ENCODE measurements at places on chromosomes 4 and X.
A peak's percentile ranks its signal among the peaks of the same experiment; 100 is the strongest.

DNA sequence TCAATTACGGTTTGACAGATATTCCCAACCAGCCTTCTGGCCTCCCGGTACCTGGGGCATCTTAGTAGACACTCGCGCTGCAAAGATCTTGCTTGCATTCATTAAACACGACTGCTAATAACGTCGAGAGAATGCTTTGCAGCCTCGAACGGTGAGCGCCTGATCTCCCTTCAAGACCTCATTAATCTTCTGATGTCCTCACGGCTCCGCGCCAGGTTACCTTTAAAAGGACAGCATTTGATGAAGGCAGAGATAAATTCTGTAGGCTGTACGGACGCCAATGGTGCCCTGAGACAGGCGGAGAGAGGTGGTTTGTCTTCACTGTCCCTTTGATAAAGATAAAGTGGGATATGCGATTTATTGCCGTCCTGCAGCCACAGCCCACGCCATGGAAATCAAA, 64.2 kb downstream of the SHOX start:
- no peak for DNase-seq

DNA sequence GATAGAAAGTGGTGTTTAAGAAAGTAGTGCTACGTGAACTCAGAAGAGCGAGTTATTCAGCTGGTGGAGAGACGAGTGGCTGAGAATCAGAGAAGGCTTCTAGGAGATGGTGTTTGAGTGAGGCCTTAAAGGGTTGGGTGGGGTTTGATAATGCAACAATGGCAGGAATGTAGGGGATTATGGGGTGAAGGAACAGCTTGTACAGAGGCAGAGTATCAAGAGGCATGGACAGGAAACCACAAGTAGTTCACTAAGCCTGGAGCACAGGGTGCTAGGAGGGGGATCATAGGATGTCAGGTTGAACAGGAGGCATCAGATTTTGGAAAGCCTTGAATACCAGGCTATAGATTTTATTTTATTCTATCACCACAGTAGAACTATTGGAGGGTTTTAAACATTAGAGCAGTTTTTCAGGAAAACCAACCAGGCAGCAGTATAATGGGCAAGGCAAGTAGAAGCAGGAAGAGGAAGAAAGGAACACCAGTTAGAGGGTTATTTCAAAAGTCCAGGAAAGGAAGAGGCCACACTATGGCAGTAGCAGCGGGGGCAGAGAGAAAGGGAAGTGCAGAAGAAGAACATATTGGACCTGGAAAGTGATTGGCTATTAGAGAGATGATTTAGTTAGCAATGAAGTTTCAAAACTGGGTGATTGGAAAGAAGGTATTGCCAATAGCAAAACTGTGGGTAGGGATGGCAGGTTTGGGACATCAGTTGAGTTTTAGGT, 99.2 kb downstream of the DOCK11 start:
- DNase-seq: no peak

- DNase-seq: peak; percentile 39
These were observed 367.2 kb downstream of the BMPR1B start for GRCh38 chr4:95124906-95125504.

DNA sequence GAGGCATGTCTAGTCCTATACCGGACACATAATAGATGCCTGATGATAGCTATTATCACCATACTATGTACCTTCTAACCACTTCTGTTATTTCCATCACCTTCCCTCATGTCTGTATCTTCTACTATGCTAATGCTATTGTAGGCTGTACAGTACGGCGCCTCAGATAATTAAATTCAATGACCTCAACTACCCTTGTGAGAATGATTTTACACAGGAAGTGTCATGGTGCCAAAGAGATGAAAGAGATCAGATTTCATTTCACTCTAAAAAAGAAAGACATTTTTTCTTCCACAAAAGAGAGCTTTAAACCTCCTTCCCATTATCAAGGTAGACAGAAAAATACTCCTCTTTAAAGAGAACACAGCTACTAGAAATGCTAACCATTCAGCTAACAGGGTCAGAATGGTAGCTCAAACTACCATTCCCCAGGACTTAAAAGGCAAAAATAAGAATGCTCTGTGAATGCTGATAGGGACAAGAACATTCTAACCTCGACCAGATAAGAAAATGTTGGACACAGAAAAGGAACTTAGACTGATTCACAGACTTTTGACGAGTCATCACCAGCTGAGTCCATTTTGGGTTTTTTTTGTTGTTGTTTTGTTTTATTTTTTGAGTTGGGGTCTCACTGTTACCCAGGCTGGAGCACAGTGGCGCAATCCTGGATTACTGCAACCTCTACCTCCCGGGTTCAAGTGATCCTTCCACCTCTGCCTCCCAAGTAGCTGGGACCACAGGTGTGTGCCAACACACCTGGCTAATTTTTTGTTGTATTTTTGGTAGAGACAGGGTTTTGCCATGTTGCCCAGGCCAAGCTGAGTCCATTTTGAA, 99.2 kb upstream of the RAPGEF2 start:
- peak; percentile 65 for DNase-seq

GRCh38 chr4:28238876-28239275, 1378.2 kb downstream of the STIM2 start:
- DNase-seq: no peak

DNA sequence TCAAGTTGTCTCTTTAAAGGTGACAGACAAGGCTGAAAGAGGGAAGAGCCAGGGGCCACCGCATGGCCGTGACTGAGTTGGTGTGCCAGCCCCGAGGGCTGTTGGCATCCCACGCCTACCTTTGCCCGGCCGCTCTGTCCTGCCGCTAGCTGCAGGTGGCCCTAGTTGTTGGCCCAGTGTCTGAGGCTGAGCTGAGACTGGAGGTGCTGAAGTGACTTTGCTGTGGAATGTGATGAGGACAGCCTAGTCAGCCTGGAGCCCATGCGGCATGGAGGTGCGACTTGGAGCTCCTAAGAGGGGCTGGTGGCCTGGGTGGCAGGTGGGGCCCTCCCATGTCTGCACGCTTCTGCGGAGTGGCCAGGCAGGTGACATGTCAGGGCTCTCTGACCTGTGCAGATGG, 6.6 kb downstream of the TADA2B start:
- no peak for DNase-seq

DNA sequence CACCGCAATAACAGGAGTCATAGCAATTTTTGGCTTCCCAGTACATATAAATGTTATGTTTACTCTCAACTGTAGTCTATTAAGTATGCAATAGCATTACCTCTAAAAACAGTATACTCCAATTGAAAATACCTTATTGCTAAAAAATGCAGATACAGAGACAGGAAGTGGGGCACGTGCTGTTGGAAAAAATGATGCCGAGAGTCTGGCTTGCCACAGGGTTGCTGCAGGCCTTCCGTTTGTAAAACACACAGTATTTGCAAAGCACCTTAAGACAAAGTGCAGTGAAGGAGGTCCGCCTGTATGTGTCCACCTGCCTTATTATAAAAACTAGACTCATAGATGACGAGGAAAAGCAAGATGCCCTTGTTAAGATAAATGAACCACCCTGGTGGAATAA, 23.5 kb downstream of the CD99 start:
- DNase-seq: no peak

DNA sequence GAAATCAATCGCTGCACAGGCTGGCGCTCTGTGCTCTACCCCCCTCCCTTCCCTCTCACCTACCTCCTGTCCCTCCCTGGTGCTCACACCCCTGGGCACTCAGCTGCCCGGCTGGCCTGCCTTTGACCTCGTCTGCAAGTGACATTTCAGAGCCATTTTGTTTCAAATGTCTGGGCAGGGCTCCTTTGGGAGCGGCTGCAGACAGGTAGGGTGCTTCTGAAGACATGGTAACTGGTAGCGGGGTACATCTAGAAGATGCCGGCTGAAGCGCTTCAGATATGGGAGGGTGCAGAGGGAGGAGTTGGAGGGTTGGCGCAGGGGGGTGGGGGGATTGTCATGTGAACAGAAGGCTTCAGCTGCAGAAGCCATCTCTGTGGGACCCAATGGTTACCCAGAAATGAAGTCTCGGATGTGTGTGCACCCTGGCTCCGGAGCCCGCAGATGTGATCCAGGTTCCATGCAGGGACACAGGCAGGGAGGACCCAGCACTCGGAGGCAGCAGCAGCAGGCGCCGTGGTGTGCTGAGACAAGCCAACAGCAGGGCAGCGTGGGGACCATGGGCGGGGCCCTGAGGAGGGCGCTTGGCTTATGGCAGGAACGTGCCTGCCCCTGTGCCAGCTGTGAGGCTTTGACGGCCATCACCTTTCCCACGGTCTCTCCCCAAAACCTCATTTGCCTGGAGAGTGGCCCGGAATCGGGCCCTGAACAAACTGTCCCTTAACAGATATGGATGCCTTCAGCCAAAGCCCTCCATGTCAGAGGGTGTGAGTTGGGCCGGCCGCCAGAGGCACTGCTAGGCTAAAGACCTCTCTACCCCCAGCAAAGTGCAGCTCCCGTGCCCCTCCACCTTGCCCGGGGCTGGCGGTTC, 7.6 kb upstream of the DUSP9 start:
- DNase-seq: no peak

- DNase-seq: no peak
These were observed 6.1 kb downstream of the GPR82 start for GRCh38 chrX:41730081-41730480.

GRCh38 chr4:38347251-38347650, 316.7 kb upstream of the KLF3 start:
- no peak for DNase-seq

- no peak for DNase-seq
These were observed 64.3 kb downstream of the PDLIM5 start for GRCh38 chr4:94516067-94516466.

- no peak for DNase-seq
These were observed 63.6 kb downstream of the AR start for GRCh38 chrX:67607466-67607865.

DNA sequence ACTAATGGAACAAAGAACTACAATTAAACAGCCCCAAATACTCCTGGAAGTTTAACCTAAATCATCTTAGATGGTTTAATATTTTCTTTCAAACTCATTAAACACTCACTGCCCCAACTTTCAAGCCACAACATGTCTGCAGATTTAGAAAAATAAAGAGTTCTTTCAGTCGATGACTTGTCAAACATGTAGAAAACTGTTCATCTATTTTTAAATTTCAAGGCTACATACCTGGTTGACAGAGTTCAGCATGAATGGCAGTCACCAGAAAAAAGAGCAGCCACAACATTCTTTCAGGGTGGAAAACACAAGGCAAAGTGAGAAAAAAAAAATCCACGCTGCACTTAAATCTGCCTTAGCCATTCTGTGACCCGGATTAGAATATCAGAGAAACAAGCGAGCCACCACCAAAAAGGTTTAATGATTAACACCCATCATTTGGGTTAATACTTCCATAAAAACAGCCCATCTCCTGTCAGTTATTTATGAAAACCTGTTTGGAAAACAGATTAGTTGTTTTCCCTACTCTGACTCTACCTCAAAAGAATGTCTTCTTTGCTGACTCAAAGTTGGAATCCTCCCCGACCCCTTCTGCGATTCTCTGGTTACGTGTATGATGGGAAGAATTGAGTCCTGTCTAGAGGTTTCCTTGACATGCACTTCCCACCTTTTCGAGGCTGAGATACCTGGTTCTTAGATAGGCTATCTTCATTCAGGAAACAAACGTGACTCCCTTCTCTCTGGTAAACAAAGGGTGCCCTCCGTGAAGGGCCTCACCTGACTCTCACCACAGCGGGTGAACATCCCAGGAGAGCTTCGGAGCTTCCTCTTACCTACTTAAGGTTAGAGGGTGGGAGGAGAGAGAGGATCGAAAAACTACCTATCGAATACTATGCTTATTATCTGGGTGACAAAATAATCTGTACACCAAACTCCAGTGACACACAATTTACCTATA, at the start of gene CLTRN:
TSS of gene CLTRN (minus strand) at position 319 of the 958 bp plus-strand sequence. CDS start at position 289, 30 bp downstream.
- DNase-seq: no peak

DNA sequence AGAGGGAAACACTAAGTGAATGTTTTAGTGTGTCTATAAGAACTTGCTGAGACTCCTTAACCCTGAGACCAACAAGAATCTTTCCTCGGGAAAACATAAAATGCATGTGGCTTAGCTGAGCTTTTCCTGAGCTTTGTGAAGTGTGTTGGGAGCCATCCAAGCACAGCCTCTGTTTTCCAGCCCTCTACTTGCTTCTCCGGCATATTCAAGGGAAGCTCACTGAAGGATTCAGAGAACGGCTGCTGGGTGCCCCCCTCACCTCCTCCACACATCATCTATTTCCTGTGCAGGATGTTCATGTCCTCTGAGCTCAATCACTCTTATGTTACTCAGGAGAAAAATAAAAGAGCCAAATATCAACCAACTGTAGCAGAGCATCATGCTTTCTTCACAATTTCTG, 492.1 kb downstream of the IL15 start:
- no peak for DNase-seq

GRCh38 chr4:70133473-70133872, 20.6 kb upstream of the PRR27 start:
- no peak for DNase-seq

- DNase-seq: peak; percentile 98
These were observed at the start of gene SMIM14 for GRCh38 chr4:39638354-39639239. TSS of gene SMIM14 (minus strand) at chr4:39638865. CDS start at chr4:39605145, 33,720 bp downstream.

DNA sequence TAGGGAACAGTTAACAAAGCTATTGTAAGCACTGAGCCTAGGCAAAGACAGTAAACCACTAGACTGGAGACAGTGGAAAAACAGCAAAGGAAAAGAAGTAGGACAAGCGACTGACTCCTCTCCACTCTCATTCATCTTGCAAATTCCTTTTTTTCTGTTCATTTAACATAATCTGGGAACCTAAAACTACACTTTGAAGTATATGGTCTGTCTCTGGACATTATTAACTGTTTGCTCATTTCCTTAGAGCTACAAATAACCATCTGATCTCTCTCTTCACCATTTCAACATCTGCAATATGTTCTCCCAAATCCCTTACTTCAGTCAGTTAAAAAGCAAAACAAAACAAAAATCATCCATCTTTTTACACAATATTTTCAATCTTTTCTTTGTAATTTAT, 642 bp downstream of the HMGN5 start:
- DNase-seq: no peak

DNA sequence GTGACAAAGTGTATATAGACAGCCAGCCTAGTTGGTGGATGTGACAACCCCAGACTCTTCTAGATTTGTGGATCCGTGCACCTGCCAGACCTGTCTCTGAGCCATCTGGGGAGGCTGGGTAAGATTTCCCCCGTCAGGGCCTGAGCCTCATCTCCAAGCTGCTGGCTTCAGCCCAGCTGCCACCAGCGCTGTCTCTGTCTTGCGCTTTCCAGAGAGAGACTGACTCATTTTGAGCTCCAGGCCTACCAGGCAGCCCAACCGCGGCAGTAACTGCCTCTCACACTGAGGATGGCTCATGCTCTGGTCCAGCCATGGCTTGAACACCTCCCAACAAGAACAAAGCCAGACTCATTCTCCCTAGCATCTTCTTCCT, 26.4 kb downstream of the NOP14 start:
- DNase-seq: no peak

DNA sequence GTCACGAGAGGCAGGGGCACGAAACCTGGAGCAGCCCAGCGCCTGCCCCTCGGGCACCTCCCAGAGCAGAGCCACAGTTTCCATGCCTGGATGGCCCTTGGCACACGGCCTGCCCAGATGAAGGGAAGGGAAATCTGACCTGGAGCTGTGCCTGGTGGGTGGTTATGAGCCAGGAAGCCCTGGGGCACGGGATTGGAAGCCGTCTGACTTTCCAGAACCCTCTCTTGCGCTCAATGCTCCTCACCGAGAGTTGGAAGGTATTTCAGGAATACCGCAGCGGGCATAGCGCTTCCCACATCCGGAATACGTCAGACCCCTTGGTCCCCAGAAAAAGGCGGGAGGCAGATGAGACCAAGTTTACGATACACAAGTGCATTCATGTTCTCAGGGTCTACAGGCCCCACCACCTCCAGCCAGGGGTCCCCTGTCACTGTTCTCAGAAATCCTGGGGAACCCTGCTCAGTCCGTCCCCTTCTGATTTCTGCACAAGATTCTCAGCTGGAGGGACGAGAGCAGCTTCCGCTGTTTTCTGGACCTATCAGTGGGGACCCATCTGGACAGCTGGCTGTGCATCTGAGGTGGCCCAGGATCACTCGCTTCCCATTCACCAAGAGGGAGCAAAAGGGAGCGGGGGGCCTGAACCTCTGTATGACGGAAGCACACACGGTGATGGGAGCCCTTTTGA, 172.9 kb downstream of the AFAP1 start:
- DNase-seq: no peak
